GDM1 (cell line): ENCODE measurements at places on chromosomes 7 and 10.

GRCh38 chr10:110032801-110033700, 25.3 kb downstream of the ADD3 start:
- DNase-seq = no peak

- DNase-seq = peak; percentile 46
Measured at GRCh38 chr7:128791121-128791971, at the start of gene CCDC136. Gene CCDC136 (plus strand): TSS chr7:128791968. CDS start chr7:128792412, 444 bp downstream.

- DNase-seq = peak; percentile 9
Measured at GRCh38 chr7:19491821-19492452, 216.9 kb downstream of the POLR1F start.

DNA sequence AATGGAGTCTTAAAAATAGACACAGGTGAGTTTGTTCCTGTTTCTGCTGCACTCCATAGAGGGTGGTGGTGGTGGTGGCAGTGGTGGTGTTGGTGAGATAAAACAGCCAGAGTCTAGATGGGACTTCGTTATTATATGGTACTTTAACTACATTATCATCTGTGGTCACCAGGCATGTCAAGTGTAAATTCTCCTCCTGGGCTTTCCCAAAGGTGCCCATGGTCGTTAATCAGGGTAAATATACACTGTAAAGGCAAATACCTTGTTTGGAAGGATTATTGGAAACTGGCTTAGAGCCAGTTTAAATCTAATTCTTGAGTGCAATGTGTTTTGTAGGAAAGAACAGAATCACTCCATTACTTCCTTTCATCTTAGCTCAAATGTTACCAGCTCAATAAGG, 21.5 kb upstream of the COMMD3 start:
- no peak for DNase-seq

DNA sequence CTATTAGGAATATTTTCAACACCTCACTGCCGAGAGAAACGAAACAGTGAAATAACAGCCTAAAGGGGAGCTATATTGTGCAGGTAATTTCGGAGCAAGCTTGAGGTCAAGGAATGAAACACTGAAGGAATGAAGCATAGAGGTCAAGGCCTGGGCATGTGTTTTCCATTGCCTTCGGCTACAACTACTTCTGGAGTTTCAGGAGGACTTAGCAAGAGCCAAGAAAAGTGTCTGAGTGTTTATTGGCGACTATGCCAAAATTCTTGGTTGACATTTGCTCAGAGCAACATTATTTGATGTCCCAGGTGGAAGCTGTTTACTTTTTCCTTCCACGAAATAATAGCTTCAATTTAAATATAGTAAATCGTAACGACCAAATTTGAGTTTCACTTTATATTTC, 89.6 kb upstream of the IFRD1 start:
- DNase-seq = no peak
